ENCODE measurements at places on chromosomes 12 and 14.

DNA sequence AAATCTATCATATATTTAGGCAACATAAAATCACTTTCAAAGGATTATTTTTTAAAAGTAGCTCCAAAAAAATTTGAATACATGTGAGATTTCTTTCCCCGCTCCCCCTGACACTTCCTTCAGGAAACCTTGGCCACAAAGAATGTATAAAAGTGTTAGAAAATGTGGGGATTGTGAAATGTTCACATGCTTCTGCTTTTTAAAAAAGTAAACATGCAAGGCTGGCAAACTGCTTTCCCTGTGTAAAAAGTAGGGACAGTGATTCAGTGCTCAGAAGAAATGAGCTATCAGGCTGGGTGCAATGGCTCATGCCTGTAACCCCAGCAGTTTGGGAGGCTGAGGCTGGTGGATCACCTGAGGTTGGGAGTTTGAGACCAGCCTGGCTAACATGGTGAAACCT lies 26.6 kb downstream of the MBIP start:
- no peak for DNase-seq

GRCh38 chr12:67942724-67943123 lies 46.5 kb upstream of the IFNG-AS1 start:
- DNase-seq, result no peak

DNA sequence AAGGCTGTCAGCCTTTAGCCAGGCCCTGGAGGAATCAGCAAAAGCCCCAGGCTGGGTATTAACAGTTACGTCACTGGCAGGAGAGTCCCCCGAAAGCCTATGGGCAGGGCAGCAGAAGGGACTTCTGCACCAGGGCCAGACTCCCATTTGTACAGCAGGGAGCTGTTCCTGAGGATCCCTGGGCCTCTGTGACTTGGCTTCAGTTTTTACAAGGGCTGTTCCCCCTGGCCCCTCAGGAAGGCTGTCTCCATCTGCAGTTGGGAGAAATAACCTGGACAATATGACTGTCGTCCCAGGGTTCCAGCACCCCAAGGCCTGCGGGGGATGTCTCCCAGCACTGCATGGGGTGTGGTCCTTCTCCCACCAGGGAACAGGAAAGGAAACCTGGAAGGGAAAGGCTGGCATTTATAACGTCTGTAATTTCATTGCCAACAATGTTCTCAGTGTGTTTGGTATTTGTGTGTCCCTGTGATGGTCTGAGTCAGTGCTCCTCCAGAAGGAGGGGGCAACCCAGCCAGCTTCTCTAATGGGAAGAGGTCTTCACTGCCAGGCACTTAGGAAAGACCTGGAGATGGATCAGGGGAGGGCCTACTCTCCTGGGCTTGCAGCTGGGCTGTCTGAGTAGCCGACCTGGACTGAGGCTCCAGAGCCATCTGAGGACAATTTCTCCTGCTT lies 42.4 kb downstream of the ERH start:
- no peak for DNase-seq

GRCh38 chr14:74504874-74505720 lies 11.5 kb downstream of the ISCA2 start:
- DNase-seq, result no peak

Data from right forelimb (tissue), 1 donor.